ENCODE measurements at places on chromosomes 5 and 9.
A peak's percentile ranks its signal among the peaks of the same experiment; 100 is the strongest.

- no peak for DNase-seq
These were observed 276.0 kb downstream of the DMAC1 start for GRCh38 chr9:7523426-7524043.

- no peak for DNase-seq
These were observed 333.7 kb downstream of the ENC1 start for GRCh38 chr5:74306845-74307244.

- peak; percentile 68 for DNase-seq
These were observed 12.2 kb downstream of the GPR150 start for GRCh38 chr5:95631991-95632675.

- DNase-seq, result no peak
These were observed 7.8 kb downstream of the CREB3 start for GRCh38 chr9:35740243-35740642.

DNA sequence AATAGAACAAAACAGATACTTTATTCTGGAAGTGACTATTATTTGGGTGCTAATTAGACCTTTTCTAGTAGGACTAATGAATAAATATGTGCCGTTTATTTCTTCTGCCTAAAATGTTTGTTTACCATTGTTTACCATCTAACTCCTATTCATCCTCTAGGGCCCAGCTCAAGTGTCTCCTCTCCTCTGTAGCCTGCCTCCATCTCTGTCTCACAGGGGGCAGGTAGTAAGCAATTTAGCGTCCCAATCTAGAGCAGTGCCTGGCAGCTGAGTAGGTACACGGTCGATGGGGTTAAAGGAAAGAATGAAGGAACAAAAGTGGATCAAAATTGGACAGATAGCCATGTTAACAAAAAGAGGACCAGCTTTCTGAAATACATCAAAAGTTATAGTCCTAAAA, 230.9 kb downstream of the SLF1 start:
- DNase-seq, result no peak

DNA sequence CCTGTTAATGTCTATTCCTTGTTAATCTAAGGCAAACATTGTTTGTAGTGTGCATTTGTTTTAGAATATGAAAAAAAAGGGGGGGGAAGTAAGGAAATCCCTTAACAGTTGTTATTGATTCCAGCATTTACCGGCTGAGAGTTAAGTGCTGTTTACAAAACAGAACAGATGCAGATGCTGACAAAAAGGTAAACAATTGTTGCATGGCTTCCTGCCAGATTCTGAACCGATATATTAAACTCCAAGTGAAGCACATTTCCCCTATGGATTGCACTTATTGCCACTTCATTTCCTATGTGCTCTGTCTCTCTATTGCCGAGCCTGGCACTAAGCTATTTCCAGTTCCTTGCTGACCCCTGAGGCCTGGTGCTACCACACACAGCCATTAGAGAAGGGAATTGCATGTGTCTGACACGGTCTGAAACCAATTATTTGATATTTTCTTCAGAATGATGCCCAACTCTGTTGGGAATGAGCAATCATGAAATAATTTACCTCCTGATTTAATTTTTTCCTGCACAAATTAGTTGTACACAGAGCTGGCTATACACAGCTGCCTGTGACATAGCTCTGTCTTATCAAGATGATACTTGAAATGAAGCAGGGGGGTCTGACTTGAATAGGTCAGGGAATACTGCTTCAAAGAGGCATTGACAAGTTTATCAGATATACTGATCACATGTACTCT, 109.8 kb downstream of the KIAA0825 start:
- no peak for DNase-seq

All from endothelial cell of umbilical vein (primary cell).